ENCODE measurements at places on chromosomes 2 and 18.

DNA sequence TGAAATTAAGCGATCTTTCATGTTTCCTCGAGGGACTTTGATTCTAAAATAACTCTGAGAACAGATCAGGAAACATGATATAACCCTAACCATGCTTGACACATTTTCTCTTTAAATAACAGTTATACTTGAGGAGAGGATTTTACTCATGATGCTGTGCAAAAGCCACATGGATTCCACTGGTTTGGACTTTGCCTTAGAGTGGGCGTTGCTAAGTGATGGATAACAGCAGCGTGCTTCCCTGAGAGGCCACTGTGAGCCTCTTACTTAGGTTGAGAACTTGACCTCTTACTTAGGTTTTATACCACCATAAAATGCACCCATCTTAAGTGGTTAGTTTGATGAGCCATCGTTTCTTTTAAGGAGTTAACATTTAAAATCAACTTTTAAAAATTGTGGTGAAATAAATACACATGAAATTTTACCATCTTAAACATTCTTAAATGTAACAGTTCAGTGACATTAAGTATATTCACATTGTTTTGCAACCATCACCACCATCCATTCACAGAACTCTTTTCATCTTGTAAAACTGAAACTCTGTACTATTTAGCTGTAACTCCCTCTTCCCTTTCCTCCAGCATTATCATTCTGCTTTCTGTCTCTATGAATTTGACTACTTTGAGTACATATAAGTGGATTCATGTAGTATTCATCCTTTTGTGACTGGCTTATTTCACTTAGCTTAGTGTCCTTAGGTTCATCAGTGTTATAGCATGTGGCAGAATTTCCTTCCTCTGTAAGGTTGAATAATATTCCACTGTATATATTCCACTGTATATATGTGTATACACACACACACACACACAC lies 22.6 kb downstream of the ANXA4 start:
- no peak for DNase-seq

DNA sequence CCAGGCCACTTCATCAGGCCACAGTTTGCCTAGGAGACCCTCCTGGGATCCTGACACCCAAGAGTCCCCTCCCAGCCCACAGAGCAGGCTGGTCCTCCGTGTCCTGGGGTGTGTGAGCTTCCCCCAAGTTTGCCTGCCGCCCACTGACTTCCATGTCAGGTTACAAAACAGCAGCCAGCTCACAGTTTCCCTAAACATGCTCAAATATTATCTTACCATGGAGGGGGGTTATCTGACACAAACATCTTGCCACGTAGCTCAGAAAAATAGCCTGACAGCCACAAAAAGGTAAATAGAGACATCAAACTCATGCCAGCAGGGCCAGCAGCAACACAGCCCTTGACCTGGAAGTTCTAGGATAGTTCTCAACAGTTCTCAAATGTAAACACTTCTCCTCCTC lies 346.5 kb downstream of the TNS1 start:
- DNase-seq = no peak

DNA sequence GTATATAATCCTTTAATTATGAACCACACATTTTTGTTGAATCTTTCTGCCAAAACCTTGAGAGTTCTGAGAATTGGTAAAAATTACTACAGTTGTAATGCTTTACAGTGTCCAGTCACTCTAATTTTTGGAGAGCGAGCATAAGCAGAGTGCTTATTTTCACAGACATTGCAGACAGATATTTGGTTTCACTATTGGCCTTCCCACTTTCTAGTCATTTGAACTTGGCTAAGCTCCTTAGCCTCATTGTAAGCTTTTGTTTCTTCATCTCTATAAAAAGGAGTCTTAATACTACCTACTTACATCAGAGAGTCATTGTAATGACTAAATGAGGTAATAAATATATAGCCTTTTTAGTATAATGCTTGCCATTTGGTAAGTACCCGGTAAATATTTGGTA lies 80.4 kb downstream of the LCLAT1 start:
- DNase-seq = no peak

DNA sequence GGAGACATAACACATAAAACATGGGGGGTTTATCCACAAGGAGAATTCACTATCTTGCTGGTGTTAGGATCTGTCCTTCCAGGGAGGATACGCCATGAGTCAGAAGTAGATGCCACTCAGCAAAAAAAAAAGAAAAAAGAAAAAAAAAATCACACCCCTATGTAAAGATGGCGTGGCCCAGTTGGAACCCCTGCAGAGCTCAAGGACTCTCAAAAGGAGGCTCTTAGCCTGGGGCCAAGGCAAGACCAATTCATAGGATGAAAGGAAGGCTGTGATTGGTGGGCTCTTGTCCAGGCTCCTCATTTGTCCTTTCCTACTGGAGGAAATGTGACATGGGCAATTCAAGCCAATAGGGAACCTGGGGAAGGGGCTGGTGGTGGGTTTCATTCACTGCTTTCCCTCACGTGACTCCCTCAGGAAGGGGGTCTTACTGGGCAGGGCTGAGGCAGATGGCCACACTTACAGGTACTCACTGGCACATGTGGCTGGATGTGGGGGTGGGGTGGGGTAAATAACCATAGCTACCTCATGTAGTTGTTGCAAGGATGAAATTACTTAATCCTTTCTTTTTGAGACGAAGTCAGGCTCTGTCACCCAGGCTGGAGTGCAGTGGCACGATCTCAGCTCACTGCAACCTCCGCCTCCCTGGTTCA lies 38.7 kb upstream of the HAAO start:
- DNase-seq = no peak

- DNase-seq = no peak
These were observed 44.8 kb upstream of the ARHGAP25 start for GRCh38 chr2:68689553-68690537.

GRCh38 chr2:47302308-47302707 lies 100.6 kb upstream of the MSH2 start:
- DNase-seq = no peak

- DNase-seq = no peak
These were observed 364.0 kb downstream of the LRATD1 start for GRCh38 chr2:14996351-14997014.

GRCh38 chr2:210099940-210100339 lies 71.3 kb downstream of the KANSL1L start:
- no peak for DNase-seq

DNA sequence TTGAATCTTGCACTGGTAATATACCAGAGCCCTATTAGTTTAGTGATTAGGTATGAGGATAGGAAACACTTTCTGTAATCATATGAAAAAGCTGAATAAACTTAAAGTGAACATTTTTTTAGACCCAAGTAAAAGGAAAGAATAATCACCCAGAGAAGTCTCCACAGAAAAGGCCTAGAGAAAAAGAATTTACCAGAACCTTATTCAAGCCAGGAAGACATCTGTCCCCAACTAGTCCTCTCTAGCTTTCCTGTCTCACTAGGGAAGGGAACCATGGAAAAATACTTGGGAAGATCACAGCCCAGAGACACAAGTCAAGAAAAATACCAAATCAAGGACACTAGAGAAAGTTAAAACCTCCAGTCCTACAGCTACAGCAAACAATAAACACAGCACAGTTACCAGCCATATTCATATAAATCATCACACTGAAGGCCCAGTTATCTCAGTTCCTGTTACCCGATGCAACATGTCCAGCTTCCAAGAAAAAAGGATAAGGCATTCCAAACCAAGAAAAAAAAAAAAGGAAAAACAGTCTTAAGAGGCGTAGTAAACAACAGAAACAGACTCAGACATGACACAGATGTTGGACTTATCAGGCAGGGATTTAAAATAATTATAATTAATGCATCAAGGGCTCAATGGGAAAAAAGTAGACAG lies 461.5 kb downstream of the IRS1 start:
- DNase-seq = no peak

GRCh38 chr2:96267159-96267971 lies 1.3 kb downstream of the CIAO1 start:
- DNase-seq = peak; percentile 79

DNA sequence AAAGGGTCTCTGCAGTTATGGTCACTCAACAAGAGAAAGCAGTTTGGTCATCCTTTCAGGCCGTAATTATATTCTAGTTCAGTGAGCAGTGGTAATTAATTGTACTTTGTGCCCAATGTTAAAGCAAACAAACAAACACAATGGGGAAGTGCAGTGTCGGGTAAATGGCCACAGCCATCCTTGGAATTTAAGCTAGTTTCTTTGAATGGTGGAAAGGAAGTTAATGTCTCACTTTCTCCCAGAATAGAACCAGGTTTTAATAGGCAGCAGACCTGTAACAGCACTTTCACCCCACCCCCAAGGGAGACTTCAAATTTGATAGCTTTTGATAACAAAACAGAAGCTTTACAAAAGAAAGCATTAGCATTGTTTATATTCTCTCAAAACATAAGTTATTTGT lies 20.0 kb upstream of the ITGAV start:
- DNase-seq = no peak

DNA sequence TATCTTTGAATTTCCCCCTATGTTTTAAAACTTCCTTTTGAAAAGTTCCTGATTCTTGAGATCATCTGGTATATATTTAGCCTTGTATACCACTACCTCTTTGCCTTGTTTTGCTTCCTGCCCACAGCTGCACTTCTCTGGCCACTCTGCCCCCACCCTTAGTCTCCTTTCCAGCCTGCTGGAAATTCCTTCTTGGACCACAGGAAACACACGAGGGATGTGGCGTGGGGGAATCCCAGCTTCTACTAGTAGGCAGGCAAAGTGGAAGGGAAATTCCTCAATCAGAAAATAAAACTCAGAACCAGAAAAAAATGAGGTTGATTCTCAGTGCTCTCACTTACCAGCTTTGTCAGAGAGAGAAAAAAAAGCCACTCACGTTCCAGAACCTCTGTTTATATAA lies 13.4 kb downstream of the IL18RAP start:
- DNase-seq = peak; percentile 67

GRCh38 chr2:240237609-240238174 lies 97.2 kb upstream of the OTOS start:
- no peak for DNase-seq

DNA sequence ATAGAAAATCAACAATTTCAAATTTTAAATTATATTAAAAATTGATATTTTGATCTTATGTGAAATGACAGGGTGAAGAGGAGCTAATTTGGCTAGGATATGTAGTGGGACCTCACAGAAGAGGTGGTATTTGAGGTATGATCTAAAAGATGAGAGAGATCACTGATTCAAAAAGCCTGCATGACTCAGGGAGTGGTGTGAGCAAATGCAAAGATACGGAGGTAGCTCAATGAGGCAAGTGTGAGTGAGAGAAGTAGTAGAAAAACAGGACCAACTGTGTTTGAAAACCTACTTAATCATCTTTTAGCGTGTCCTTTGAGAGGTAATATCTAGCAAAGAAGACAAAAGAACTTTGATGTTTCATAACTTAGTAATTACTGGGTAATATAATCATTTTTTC lies 557.5 kb downstream of the DSC3 start:
- DNase-seq = no peak

DNA sequence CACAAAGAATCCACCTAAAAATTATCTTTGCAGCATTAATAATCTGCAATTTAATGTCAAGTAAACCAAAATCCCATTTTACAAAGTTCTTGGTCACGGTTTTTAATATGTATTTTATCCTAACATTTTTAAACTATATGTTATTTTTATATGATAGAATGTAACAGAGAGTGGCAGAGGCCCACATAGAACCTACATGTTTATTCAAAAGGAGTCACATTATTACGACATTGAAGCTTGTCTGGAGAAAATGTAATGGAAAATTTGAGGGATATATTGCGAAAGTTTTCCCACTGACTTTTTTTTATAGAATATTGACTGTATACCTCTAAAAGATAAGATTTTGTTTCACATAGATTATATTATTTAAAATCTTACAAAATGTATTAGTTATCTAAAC lies 89.7 kb upstream of the COL3A1 start:
- DNase-seq = no peak

- no peak for DNase-seq
These were observed 47.0 kb upstream of the PTH2R start for GRCh38 chr2:208359632-208359986.

DNA sequence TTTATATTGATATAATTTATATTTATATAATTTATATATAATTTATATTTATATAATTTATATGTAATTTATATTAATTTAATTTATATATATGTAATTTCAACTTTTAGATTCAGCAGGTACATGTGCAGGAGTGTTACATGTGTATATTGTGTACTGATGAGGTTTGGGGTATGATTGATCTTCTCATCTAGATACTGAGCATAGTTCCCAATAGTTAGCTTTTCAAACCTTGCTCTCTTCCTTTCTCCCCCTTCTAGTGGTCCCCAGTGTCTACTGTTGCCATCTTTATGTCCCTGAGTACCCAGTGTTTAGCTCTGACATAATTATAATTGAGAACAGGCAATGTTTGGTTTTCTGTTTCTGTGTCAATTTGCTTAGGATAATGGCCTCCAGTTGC lies 1335.3 kb upstream of the CDH2 start:
- no peak for DNase-seq

DNA sequence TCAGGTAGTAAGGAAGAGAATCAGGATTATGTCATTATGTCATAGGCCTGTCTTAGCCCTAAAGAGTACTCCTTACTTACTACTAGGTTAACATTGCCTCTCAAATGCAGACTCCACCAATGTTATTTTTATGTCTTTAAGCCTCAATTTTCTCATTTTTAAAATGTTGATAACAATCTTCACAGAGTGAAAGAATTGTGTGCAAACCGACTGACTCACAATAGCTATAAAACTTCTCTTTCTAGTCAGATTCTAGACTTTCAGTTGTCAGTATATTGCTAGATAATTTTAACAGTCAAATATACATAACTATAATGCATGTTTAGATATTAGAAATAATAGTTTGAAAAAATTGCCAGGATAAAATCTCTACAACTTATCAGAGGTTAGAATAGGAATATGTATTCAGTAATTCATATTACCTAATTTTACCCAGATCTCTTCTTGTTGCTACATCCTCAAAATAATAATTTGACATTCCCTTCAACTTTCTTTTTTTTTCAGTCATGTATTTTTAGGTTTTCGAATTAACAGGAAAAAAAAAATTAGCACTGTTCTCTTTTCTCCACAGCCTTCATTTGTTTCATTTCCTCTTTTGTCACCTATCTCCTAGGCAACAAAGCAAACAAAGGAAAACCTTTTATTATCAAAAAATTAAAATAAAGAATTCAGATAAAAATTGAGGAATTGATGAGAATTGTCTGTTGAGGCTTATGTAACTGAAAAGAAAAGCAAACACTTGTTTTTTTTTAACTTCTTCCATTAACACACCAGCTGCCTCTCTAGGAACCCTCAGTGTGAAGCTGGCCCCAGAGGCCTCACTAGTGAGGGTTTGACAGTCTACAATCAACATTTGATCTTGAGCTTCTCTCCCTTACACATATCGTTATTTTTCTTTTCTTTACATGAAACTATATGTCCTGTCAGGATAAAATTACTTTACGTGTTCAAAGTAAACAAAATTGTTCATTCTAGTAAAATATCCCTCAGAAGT lies 279.0 kb downstream of the CALCRL start:
- no peak for DNase-seq

- peak; percentile 31 for DNase-seq
These were observed 145.2 kb downstream of the ZFP36L2 start for GRCh38 chr2:43081131-43081765.
